HCT116 (cell line): ENCODE measurements at places on chromosomes 2 and 18.

DNA sequence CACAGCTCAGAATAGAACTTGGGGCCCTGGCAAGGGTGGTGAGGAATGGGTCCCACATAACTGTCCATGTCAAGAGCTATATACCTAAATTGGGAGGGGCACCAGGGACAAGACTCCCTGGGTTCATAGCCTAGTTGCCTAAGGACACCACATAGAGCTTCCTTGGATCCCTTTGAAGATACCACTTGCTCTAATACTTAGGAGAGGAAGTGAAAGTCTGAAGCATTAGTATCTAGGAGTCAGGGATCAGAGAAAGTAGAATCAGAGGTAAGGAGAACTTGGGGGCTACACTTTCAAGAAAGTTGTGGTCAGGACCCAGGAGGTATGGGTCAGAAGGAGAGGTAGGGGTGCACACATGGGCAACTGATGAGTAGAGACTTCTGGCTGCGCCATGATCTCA, 318.2 kb upstream of the SLC39A10 start:
- no peak for DNase-seq

GRCh38 chr2:238281826-238282480, 6.5 kb downstream of the PER2 start:
- DNase-seq: no peak

DNA sequence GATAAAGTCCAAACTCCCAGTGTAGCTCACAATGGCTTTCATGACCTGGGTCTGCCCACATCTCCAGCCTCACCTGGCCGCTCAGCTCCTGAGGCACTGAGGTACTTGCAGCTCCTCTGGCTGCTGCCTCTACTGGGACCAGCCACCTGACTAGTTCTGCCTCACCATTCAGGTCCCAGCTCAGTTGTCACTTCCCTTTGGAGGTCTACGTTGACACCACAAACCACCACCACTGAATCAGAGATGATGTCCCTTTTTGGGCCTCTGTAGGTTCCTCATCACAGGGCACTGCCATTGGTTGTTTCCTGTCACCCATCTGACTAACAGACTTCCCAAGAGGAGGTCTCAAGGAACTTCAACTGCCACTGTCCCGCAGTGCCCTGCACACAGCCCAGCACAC, 21.2 kb downstream of the SPP2 start:
- no peak for DNase-seq

- DNase-seq: peak; percentile 18
Observed at GRCh38 chr2:171160956-171161740, 455 bp upstream of the TLK1 start.

DNA sequence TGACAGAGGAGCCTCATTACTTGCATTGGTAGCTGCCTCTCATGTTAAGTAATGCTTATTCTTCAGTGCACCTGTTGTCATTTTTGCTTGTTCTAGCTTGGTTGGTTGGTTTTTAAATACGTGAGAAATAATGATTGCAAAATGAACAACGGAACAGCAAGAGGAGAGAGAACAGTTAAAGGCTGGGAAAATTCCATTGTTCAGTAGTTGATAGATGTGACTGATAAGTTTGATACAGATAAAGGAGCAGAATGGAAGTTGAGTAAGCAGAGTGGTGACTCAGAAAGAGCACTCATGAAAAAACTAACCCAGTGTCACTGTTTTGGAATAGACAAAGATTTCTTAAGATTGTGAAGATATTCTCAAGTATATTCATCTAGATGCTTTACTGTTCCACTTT, 50.5 kb downstream of the MTA3 start:
- DNase-seq: no peak

DNA sequence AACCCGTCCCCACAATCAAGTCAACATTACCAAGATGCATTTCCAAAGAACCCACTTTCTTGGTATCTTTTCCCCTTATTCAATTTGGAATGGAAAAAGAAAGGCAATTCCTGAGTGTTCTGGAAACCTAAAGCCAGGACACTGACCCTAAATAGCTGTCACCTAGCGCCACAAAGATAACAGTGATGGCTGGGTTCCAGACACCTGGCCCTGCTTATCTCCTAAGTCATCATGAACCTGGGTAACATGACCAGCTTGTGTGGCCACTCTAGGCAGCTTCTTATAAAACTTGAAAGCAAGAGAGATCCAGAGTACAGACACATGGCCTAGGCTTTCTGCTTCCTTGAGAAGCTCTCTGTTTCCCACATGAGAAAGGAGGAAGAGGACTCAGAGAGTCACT, 95.4 kb downstream of the BOD1L2 start:
- DNase-seq: no peak

DNA sequence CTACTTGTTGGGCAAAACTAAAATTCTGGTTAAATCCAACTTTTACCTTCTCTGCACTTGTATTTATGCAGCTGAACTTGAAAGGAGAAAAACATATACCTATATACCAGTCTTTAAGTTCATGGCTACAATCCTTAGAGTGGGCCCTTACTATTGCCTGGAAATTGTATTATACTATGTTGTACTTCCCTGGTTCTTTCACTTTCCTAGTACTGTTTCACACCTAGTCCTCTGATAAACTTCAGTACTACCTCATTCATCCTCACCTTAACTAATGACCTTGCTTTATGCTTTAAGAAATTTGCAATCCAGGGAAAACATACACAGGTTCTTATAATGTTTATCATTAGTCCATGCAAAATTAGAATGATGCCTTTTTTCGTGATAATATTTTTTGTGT, 103.8 kb downstream of the HAUS1 start:
- DNase-seq: no peak

- DNase-seq: no peak
Observed at GRCh38 chr2:160175169-160176134, 24.6 kb downstream of the ITGB6 start.

- DNase-seq: no peak
Observed at GRCh38 chr2:231928481-231928880, 2.3 kb upstream of the NPPC start.
